ENCODE measurements at places on chromosomes 4 and X.

- DNase-seq, result no peak
These were observed 63.2 kb downstream of the CLDN22 start for GRCh38 chr4:183256756-183257385.

DNA sequence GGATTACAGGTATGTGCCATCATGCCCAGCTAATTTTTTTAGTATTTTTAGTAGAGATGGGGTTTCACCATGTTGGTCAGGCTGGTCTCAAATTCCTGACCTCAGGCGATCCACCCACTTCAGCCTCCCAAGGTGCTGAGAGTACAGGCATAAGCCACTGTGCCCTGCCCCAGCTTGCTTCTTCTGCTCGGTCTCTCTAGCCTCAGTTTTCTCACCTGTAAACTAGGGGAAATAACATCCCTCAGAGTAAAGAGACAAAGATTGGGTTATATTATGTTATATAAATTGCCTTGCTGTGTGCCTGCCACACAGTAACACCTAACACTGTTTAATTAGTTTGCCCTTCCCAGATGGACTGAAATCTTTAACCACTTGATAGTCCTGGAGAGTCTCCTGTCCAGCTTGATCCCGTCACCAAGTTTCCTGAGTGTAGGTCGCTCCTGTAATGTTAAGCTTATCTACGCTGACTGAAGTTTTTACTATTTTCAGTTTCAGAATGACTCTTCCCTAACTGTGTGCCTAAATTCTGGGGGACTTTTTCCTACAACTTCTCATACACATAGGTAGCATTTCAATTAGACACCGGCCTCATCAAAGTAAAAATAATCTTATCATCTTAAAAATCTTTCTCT is 412.7 kb upstream of the TENM3 start:
- no peak for DNase-seq

DNA sequence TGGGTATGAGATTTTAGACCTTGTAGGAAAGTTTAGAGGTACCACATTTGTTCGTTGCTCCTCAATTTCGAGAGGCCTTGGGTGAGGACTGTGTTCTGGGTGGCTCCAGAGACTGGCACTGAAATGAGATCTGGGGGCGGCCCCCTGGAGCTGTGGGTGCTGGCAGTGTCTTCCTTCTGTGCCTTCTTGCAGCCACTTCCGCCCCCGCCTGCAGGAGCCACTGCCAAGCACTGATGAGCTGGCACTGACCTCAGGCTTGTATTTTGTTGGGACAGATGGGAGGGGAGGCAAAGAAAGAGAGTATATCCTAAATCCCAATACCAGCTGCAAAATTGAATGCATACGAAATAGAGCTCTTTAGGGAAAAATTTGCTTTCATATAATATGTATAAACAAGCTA is 64.5 kb upstream of the CLDN34 start:
- DNase-seq, result no peak

GRCh38 chr4:113908829-113909228 is 70.6 kb downstream of the ARSJ start:
- no peak for DNase-seq

DNA sequence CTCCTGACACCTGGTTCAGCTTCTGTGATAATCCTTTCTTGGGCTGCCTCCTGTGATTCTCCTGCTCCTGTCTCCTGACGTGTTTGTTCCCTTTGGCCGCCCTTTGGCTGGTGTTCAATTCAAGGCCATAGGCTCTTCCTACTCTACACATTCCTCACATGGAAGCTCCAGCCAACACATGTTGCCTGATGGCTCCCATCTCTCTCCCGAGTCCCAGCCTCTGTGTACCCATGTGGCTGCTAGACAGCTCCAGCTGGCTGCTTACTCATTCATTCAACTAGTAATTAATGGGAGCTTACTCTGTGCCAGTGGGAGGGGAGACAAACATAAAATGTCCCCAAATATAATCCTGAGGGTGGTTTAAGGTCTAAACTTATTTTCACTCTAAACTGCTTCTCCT is 9.2 kb upstream of the MED28 start:
- DNase-seq, result no peak

GRCh38 chr4:81214144-81214880 is 710 bp downstream of the PRKG2 start:
- no peak for DNase-seq

GRCh38 chrX:40207626-40208025 is 109.9 kb upstream of the BCOR start:
- DNase-seq, result no peak

- DNase-seq, result no peak
These were observed 28.9 kb upstream of the CAMK2D start for GRCh38 chr4:113790478-113790877.
